ENCODE measurements at places on chromosomes 5 and 9.

DNA sequence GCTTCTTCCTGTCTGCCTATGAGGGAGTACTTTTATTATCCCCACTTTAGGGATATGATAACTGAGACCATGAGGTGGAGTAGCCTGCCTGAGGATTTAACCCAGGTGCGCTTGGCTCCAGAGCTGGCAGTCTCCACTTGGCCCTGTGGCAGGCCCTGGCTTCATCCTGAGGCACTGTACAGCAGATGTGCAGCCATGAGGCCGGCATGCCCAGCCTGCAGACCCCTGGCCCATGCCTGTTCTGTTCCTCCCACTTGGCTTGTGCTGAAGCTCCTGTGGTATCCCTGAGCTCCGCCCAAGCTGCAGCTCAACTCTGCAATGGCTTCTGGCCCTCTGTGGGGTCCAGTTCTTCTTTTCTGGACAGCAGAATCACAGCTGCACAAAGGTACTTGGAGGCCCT lies 31.8 kb upstream of the RAPGEF1 start:
- DNase-seq, result no peak

DNA sequence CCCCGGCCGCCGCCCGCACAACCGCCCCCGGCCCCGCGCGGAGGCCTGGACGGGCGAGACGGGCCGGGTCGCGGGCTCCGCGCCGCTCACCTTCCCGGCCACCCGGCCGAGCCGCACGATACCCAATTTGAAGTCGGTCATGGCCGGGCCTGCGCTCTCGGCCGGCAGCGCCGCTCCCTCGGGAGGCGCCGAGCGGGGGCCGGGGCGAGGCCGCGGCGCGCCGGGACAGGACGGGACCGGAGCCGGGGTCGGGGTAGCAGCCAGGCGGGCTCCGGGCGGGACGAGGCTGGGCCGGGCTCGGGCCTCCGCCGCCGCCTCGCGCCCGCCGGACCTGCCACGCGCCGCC lies 216 bp downstream of the ZMYND19 start:
- DNase-seq, result no peak

GRCh38 chr9:15509931-15510788 lies 610 bp downstream of the PSIP1 start:
- DNase-seq, result peak; percentile 49

- no peak for DNase-seq
Observed at GRCh38 chr9:16221366-16221765, 649.1 kb downstream of the BNC2 start.
